Progenitor cell of endocrine pancreas (in vitro differentiated cells): ENCODE measurements at places on chromosomes 3 and 15. TPM values are rescaled to one million over a fixed set of nuclear protein-coding genes. Genes with fewer than 3 reads are reported as not detected.
A peak's percentile ranks its signal among the peaks of the same experiment; 100 is the strongest.

DNA sequence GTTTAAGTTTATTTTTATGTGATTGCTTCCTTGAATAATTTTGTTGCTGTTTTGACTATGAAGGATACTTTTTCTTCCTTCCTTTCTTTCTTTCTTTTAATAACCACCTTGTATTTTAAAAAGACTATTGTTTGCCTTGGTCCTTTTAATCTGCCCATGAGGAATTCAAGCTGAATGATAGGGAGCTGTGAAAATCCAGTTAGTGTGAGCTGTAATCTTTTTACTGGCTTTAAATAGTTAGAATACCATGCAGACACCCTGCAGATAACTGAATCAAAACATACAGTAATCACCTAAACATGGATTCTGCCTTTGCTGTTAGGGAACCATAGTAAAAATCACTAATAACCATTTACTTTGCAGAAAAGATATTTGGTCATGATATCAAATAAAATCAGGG, 110.7 kb downstream of the RSRC1 start:
- H3K27ac ChIP-seq, result no peak overlapping the region
- H3K36me3 ChIP-seq, result no peaks in the 10 kb centered on the region
- H3K4me3 ChIP-seq, result no peak overlapping the region
- no peak for DNase-seq
- H3K4me1 ChIP-seq, result peaks cover 4% of the 10 kb centered on the region
- no peaks in the 10 kb centered on the region for H3K27me3 ChIP-seq

Gene ROPN1
- not detected in 2 replicates for total RNA-seq

- no peaks in the 10 kb centered on the region for H3K36me3 ChIP-seq
- DNase-seq, result no peak
- no peak overlapping the region for H3K27ac ChIP-seq
- no peak overlapping the region for H3K4me3 ChIP-seq
- peaks cover 3% of the 10 kb centered on the region for H3K27me3 ChIP-seq
- peaks cover 6% of the 10 kb centered on the region for H3K4me1 ChIP-seq
Observed at GRCh38 chr3:64888165-64888564, 200.4 kb upstream of the ADAMTS9 start.

- DNase-seq, result no peak
- H3K27me3 ChIP-seq, result peaks cover 6% of the 10 kb centered on the region
- H3K27ac ChIP-seq, result no peak overlapping the region
Observed at GRCh38 chr3:24682141-24682547, 187.5 kb upstream of the THRB start.

DNA sequence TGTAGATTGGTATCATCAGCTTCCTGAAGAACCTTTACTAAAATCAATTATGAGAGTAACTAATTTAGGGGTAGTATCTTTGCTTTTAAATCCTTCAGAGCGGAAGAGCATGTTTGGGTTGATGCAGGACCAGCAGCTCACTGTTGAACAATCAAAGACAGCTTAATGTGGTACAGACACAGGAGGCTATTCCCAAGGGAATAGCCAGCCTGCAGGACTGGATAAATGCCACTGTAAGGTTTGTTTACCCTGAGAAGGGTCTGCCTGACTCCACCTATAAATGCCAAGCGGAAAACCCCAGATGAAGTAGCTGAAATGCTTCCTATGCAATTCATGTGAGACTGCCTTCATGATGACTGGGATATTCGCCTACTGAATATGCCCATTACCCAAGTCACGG, 16.0 kb upstream of the STAC start:
- H3K4me3 ChIP-seq, result no peak overlapping the region
- no peaks in the 10 kb centered on the region for H3K27me3 ChIP-seq
- H3K27ac ChIP-seq, result no peak overlapping the region
- DNase-seq, result no peak

DNA sequence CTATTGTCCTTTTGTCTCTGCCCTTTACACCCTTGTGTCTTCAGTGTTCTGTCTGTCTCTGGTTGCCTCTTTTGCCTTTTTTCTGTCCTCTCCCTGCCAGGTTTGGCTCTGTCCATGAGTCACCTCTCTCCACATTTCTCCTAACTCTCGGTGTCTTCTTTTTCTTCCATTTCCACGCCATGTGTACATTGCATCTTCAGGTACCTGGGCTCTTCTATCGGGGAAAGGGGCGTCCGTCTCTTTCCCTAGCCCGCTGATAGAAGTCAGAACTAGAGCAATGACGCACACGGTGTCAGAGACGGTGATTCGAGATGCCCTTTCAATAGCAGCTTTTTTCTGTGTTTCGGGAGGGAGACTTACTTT, 641 bp downstream of the OPA1 start:
- peaks cover 25% of the 10 kb centered on the region for H3K4me1 ChIP-seq
- H3K27ac ChIP-seq, result peak overlapping the region; percentile 94
- no peak for DNase-seq
- peak overlapping the region; percentile 90 for H3K4me3 ChIP-seq
- H3K36me3 ChIP-seq, result peaks cover 13% of the 10 kb centered on the region

DNA sequence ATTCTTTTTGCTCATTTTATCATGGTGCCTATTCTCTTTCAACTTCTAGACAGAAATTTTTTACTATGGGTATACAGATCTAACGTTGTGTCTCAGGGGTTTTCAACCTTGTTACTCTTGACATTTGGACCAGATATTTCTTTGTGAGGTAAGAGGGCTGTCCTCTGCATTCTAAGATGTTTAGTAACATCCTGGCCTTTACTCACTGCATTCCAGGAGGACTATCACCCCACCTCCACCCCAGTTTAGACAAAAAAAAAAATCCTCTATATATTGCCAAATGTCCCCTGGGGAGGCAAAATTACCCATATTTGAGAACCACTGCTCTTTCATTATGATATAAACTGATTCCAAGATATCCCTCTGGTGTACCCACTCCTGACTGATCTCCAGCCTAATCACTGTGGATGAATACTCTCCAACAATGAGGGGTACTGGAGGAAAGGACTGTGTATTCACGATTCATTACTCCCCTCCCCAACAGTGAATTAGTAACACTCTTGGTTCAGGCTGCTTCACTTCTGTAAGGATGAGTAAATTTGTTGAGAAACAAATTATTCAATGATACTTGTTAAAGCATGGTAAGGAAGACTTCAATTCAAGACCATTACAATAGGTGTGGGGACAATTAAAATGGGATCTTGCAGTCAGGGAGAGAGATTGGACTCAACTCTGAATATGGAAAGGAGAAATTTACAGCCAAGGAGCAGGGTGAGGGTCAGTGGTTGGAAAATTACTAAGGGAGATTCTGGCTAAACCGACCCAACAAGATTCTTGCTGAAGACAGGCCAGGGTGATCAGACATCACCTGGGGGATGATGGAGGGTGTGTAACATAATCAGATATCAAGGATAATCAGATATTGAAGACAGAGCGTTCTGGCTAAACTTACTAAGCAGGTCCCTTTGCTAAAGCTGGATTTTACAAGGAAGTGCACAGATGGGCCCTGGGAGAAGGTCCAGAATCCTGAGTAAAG, 123.8 kb upstream of the DAZL start:
- no peak overlapping the region for H3K27ac ChIP-seq
- H3K4me3 ChIP-seq, result no peak overlapping the region
- H3K36me3 ChIP-seq, result peaks cover 1% of the 10 kb centered on the region
- H3K4me1 ChIP-seq, result no peaks in the 10 kb centered on the region
- DNase-seq, result no peak

- no peak for DNase-seq
- peaks cover 5% of the 10 kb centered on the region for H3K27me3 ChIP-seq
- no peak overlapping the region for H3K27ac ChIP-seq
- H3K4me3 ChIP-seq, result no peak overlapping the region
- no peaks in the 10 kb centered on the region for H3K36me3 ChIP-seq
Observed at GRCh38 chr15:27077790-27078189, 106.8 kb downstream of the GABRG3 start.

- H3K4me3 ChIP-seq, result no peak overlapping the region
- H3K4me1 ChIP-seq, result no peaks in the 10 kb centered on the region
- H3K27ac ChIP-seq, result no peak overlapping the region
- no peaks in the 10 kb centered on the region for H3K36me3 ChIP-seq
Observed at GRCh38 chr15:80350941-80351610, 53.1 kb upstream of the ARNT2 start.

- DNase-seq, result no peak
- no peak overlapping the region for H3K27ac ChIP-seq
- H3K27me3 ChIP-seq, result no peaks in the 10 kb centered on the region
- no peaks in the 10 kb centered on the region for H3K36me3 ChIP-seq
- H3K4me3 ChIP-seq, result no peak overlapping the region
- H3K4me1 ChIP-seq, result no peaks in the 10 kb centered on the region
Observed at GRCh38 chr15:28861031-28861534, 12.6 kb upstream of the GOLGA6L7 start.

- H3K27ac ChIP-seq, result no peak overlapping the region
- H3K4me3 ChIP-seq, result no peak overlapping the region
- H3K27me3 ChIP-seq, result peaks cover 46% of the 10 kb centered on the region
- H3K36me3 ChIP-seq, result no peaks in the 10 kb centered on the region
- no peak for DNase-seq
Observed at GRCh38 chr15:40353697-40354096, 2.9 kb downstream of the PHGR1 start.

GRCh38 chr3:173214576-173214975, 73.5 kb upstream of the SPATA16 start:
- H3K4me3 ChIP-seq, result no peak overlapping the region
- no peaks in the 10 kb centered on the region for H3K27me3 ChIP-seq
- DNase-seq, result no peak
- H3K27ac ChIP-seq, result no peak overlapping the region
- peaks cover 10% of the 10 kb centered on the region for H3K4me1 ChIP-seq

DNA sequence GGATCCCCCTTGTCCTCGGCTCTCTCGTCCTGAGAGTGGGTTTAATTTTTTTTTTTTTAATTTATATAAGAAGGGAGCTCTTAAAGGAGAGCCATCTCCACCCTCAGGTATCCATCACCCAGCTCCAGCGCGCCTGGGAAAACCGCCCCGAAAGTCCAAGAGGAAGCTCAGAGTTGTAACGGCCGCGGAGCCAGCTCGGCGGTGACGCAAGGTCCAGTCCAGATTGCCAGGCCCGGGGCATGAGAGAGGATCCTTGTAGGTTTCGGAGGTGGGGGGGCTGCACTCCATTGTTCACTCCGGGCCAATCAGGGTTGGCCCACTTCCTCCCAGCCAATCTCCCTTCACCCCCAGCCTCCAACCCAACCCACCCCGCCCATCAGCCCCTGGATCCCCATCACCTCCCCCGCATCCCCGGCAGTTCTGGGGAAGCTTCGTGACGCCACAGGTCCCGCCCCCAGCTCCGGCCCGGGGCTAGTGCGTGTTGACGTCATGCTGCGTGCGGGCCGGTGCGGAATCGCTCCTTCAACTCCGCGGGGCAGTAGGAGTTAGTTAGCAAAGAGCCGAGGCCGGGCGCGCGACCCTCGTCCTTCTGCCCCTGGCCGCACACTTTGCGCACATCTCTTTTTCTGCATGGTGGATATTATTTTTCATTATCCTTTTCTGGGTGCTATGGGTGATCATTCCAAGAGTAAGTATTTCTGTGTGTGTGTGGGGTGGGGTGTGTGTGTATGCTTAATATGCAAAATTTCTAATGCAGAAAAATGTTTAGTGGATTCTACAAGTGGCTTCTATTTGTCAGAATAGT, at the start of gene ISL2:
ISL2 (plus strand) TSS at position 520 of the 805 bp plus-strand sequence; CDS start at position 631, 111 bp downstream.
- peaks cover 84% of the 10 kb centered on the region for H3K27me3 ChIP-seq
- H3K27ac ChIP-seq, result peak within 1 kb of the TSS; percentile 58
- H3K4me3 ChIP-seq, result peak within 1 kb of the TSS; percentile 67
- peaks cover 28% of the 10 kb centered on the region for H3K4me1 ChIP-seq

- H3K4me3 ChIP-seq, result no peak overlapping the region
- DNase-seq, result no peak
- peaks cover 3% of the 10 kb centered on the region for H3K4me1 ChIP-seq
- H3K27ac ChIP-seq, result no peak overlapping the region
Observed at GRCh38 chr15:74430510-74430951, 3.2 kb downstream of the SEMA7A start.

GRCh38 chr3:134075568-134075825, 45.8 kb upstream of the SLCO2A1 start:
- H3K4me1 ChIP-seq, result no peaks in the 10 kb centered on the region
- H3K4me3 ChIP-seq, result no peak overlapping the region
- no peak for DNase-seq
- no peak overlapping the region for H3K27ac ChIP-seq

Gene PTX3
- total RNA-seq, result 0.34 and 0.40 TPM in 2 replicates

DNA sequence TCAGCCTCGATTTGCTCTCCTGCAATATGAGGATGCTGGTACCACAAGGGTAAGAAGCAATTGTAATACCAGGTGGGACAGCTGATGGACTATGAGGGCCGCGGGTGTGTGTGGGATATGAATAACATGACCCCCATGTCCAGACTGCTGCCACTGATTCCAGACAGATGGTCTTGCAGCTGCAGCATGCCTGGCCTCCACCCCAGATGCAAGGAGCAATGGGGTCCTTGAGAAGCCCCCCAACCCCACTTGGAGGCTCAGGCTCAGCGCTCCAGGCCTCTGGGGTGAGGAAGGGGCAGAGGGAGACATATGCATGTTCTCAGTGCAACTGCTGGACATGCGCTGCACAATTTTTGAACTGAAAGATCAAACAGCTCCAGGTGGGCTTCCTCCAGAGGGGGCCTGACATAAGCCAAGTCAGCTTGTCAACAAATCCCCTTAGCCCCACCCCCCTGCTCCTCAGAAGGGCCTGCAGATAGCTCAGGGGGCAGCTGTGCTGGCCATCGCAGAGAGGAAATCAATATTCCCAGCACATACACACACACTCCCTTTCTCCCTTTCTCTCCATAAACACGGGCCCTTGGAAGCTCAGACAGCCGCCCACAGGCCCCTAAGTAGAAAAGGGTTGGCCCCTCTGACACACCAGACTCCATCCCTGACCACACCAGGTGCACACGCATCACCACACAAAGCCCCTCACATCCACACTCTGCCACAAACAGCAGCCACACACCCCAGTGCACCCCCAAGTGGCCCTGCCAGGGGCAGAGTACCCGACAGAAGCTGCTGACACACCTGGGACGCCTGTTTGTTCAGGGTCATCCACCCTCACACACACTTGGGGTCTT, 107.0 kb downstream of the IQSEC1 start:
- H3K4me3 ChIP-seq, result peak overlapping the region; percentile 91
- H3K4me1 ChIP-seq, result peaks cover 42% of the 10 kb centered on the region
- peaks cover 27% of the 10 kb centered on the region for H3K27me3 ChIP-seq
- no peaks in the 10 kb centered on the region for H3K36me3 ChIP-seq
- peak overlapping the region; percentile 95 for H3K27ac ChIP-seq

- H3K36me3 ChIP-seq, result no peaks in the 10 kb centered on the region
- H3K27me3 ChIP-seq, result no peaks in the 10 kb centered on the region
- no peaks in the 10 kb centered on the region for H3K4me1 ChIP-seq
- H3K27ac ChIP-seq, result no peak overlapping the region
- no peak overlapping the region for H3K4me3 ChIP-seq
- no peak for DNase-seq
Observed at GRCh38 chr3:180656406-180656805, 22.9 kb downstream of the CCDC39 start.

Gene TTLL13
- total RNA-seq, result 0.69 TPM in 1 of 2 replicates, not detected in the other
